NCI-H1048 (cell line): ENCODE measurements at places on chromosomes 16 and 17.

GRCh38 chr17:6388416-6388815 lies 46.5 kb downstream of the AIPL1 start:
- no peak for DNase-seq

GRCh38 chr17:75473246-75473645 lies 16.8 kb downstream of the TMEM94 start:
- no peak for DNase-seq

- no peak for DNase-seq
Observed at GRCh38 chr17:78358538-78359320, 1.1 kb downstream of the SOCS3 start.

- no peak for DNase-seq
Observed at GRCh38 chr16:12256921-12257320, 280.4 kb downstream of the SNX29 start.

DNA sequence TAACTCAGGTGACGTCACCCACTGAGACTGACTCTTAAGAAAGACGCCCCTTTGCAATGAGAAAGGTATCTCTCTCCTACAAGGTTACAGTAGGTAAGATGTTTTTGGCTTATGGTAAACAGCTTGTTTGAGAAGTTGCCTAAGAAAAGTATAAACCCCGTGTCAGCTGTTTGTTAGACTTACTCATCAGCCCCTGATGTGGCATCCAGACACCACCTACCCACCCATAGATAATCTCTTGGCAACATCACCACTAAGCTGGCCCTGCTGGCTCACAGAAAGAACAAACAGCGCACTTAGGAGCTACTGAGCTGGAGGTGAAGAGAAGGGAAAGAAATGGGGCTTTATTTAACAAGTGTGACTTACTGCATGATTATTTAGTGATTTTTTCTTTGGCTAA lies 121.0 kb downstream of the PARN start:
- DNase-seq, result no peak

GRCh38 chr17:27463235-27463677 lies 7.0 kb downstream of the KSR1 start:
- no peak for DNase-seq

- DNase-seq, result no peak
Observed at GRCh38 chr16:62014319-62014923, 21.8 kb downstream of the CDH8 start.

GRCh38 chr17:42203354-42203753 lies 9.1 kb upstream of the GHDC start:
- no peak for DNase-seq

GRCh38 chr17:4623249-4623648 lies 18.2 kb downstream of the ALOX15 start:
- no peak for DNase-seq

- no peak for DNase-seq
Observed at GRCh38 chr17:75950855-75951554, 10.2 kb upstream of the FBF1 start.

GRCh38 chr17:2996810-2997670 lies 66.4 kb downstream of the OR1D5 start:
- DNase-seq, result no peak

DNA sequence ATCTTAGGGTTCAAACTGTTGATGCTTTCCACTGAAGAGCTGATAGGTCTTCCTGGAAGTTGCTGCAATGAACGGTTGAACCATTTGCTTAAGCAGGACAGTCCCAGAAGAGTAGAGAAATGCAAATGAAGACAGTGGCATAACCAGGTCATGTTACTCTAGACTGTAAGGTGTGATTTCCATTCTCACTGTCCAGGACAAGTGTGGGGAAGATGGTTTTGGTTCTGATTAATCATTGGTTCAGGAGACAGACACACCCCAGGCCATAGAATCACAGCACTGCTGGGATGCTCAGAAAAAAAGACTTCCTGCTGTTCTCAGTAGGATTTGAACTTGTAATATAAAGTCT lies 34.8 kb upstream of the XYLT2 start:
- DNase-seq, result no peak

DNA sequence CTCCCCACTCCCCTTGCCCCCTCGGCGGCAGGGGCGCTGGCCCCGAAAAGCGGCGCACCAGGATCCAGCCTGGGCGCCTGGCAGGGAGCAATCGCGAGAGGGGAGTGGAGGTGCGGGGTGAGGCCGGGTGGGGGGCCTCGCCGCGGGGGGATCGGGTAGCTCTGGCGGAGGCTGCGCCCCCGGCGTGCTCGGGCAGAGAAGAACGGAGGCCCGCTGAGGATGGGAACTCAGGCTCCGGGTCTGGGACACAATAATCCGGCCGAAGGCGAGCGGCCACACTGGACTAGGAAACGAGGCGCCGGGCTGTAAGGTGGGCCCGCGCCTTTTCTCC lies 721 bp upstream of the PCGF2 start:
- DNase-seq, result no peak

- no peak for DNase-seq
Observed at GRCh38 chr16:9816644-9817043, 365.6 kb downstream of the GRIN2A start.

DNA sequence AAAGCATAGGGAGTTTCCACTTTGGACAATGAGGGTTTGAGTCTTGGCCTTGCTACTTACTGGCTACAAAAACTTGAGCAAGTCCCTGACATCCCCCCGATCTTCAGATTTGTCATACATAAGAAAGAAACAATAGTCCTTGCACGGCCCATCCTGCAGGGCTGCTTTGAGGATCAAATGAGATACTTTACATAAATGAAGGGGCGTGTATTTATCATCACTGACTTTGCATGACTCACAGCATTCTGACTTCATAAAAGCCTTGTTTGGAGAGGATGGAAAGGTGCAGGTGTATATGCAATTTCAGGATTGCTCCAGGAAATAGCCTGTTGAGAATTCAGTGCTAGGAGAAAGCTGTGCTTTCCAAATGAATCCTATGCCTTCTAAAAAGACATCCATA lies 465.0 kb upstream of the MAF start:
- DNase-seq, result no peak

- DNase-seq, result no peak
Observed at GRCh38 chr17:15973016-15973415, 26.5 kb downstream of the ZSWIM7 start.

- DNase-seq, result no peak
Observed at GRCh38 chr16:57648125-57648524, 19.7 kb downstream of the ADGRG1 start.
